Activated CD8-positive, alpha-beta memory T cell treated with anti-CD3 and anti-CD28 coated beads, Interleukin-2, amount 10 ng/mL, durations not matched to agents 7 days and 5 days (primary cell): ENCODE measurements at places on chromosomes 12 and 14. TPM values are rescaled to one million over a fixed set of nuclear protein-coding genes. Genes with fewer than 3 reads are reported as not detected.

The RHNO1 gene
- 49.2 TPM for total RNA-seq

The CPNE6 gene
- total RNA-seq = 0.12 TPM

The ZDHHC22 gene
- not detected for total RNA-seq

The AQP2 gene
- not detected for total RNA-seq

The PLXNC1 gene
- 13.1 TPM for total RNA-seq

The TRIM9 gene
- total RNA-seq = 0.79 TPM

The OR4K15 gene
- total RNA-seq = not detected

The CLEC4C gene
- total RNA-seq = not detected

DNA sequence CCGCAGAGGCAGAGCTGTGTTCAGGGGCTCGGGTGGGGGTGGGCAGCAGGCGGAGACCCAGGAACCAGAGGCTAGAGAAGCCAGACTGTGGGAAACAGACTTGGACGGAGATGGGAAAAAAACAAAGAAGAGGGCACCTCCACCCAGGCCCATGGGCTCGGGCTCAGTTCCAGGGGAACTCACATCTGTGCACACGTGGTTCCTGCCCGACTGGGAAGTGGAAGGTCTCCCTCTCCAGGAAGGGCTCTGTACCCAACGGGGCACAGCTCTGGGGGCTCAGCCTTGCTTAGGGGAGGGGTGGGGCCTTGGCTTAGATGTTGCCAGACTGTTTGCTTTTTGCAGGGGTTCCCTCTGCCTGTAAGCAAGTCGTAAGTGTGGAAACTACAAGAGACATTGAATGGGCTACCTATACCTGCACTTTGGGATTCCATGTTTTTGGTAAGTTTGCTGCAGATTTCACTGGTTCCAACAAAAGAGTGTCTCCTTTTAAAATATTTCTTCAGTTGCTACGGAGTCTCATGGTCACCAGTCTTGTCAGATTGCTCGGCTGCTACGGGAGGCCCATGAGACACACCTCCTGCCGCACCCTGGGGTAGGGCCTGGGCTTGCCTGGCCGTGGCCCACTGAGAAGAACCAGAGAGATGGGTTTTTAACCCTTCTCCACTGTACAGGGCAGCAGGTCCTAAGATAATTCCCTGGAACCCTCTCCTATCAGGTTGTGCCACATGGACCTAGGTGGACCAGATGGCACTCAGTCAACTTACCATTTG is 127.6 kb upstream of the EVL start:
- no peak for DNase-seq

DNA sequence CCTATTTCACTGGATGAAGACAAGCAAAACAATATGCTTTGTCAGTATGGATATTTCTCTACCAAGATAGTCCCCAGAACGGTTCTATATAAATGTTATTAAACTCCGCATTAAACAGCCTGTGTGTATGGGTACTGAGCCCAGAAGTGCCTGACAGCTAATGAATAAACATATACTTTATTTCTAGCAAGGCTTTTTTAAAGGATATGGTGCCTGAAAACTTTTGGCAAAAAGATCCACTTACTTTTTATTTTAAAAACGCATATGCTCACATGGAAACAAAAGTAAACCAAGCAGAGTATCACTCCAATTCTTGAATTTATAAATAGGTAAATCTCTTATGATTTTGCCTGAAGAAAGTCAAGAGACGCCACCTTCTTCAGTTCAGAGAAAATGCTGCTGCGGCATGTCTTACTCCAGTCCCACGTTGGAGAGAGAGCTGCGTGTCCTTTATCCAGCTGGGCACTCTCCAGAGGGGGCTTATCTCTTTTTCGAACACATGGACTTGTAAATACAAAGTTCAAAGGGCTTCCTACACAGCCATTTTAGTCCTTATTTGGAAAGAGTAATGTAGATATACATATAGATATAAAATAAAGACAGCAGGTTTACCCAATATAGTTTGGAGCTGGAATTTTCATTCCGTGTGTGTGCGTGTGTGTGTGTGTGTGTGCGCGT is 264.2 kb downstream of the ADAMTS20 start:
- no peak for DNase-seq

- no peak for DNase-seq
Measured at GRCh38 chr14:100536121-100536510, 51.1 kb downstream of the BEGAIN start.

DNA sequence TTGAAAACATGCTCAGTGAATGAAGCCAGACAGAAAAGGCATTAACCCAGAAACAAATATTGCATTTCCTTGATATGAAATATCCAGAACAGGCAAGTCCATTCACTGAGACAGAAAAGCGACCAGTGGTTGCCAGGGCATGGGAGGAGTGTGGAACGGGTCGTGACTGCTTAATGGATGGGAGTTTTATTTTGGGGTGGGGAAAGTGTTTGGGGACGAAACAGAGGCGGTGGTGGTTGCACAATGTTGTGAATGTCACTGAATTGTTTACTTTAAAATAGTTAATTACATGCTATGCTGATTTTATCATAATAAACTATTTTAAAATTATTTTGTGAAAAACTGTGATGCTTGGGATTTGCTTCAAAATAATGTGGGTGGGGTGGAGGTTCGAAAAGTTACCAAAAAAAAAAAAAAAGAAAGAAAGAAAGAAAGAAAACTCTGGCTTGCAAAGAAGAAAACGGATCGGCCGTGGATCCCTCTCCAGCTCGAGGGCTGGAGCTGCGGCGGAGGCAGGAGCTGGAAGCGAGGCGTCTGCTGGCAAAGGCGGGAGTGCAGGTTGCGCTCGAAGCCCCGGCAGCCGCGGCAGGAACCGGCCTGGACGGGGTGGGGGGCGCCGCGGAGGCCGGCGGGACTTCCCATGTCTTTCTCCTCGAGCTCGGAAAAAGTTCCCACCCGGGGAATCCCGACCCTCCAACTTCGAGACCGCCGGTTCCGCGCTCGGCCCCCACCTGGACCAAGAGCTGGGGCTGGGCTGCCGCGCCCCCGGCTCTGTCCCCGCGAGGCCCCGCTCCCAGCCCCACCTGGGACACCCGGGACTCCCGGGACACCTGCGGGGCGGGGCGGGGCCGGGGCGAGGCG is 524 bp upstream of the P2RX2 start:
- DNase-seq = no peak

DNA sequence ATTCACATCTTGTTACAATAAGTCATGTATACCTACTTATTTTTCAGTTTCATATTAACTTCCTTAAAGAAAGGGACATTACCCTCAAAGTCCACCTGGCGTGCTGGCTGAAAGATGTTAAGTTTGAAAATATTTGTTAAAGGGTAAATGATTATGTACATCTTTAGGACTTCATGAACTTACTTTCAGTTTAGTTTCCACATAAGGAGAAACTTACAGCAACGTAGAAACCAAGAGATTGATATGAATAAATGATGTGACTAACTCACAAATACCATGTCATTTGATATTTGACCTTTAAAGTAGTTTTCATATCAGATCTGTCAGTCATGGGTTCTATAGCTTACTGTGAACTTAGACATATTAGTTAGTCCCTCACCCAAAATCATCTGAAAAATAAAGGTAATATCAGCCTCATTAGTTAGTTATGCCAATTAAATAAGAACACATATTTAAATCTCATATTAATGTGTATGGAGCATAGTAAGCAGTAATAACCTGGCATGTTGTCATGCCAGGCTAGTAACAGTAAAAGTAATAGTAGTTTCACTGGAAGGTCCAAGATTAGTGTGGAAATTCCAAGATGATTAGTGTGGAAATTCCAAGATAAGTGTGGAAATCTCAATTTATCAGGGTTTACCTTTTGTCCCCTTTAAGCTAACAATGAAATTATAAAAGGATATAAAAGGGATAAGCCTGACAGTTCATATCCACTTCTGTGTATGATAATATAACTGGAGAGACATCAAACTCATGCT is 1.9 kb upstream of the CLEC2D start:
- DNase-seq = no peak

DNA sequence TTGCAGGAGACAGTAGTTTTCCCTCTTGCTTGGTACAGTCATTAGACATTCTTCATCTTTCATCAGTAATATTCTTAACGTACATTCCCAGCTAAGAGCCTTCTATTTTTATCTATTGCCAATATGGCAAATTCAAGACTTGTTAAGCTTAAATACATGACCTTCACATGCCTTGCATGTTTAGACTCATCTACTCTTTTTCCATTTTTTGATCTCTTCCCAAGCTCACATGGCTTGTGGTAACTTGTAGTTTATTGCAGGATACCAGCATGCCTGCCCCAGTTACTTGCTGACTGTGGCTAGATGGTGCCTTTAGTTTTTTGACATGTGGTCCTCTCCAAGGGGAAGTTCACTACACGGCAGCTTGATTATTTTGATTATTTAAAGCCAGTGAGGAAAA is 729.0 kb downstream of the SLC6A15 start:
- DNase-seq = no peak

DNA sequence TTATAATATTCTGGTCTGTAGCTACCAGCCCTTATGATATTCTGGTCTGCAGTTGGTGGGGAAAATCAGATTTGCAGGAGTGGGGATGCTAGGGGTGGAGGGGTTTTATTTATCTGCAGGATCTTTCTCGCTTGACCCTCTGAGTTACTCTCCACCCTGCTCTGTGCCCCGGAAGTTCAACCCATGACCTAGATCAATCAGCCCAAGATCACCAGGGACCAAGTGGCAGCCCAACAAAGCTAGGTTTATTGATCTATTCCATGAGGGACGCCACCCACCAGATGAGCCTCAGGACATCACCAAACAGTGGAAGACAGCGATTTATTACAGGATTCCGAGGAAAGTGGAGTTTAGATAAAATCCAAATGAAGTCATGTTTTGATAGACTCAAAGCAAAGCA is 25.8 kb upstream of the C12orf76 start:
- no peak for DNase-seq

- DNase-seq = no peak
Measured at GRCh38 chr14:72855913-72856312, 38.0 kb downstream of the DPF3 start.

- DNase-seq = no peak
Measured at GRCh38 chr14:63893701-63894458, 41.1 kb downstream of the SYNE2 start.

DNA sequence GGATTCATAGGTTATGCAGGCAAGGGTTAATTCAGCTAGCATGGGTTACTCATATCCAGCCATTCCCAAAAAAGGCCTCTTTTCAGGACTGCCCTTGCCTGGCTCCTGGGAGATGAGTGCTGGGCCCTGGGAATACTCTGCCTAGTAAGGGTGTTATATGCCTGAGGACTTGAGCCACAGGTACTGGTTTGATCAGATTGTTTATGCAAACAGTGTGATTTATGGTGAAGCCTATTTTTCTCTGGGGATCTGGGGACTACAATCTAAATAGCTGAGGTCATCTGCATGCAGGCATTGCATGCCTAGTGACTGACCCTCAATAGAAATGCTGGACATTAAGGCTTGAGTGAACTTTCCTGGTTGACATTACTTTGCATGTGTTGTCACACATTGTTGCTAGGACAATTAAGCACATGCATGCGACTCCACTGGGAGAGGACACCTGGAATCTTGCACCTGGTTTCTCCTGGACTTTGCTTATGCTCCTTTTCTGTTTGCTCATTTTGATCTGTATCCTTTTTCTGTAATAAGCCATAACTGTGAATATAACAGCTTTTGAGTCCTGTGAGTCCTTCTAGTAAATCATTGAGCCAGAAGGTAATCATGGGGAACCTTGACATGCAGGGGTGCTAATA is 73.0 kb downstream of the RAD51B start:
- no peak for DNase-seq

GRCh38 chr12:65296508-65297265 is 18.2 kb downstream of the MSRB3 start:
- no peak for DNase-seq

- DNase-seq = no peak
Measured at GRCh38 chr12:91513313-91513712, 330.7 kb upstream of the DCN start.

GRCh38 chr14:68762953-68763764 is 29.7 kb downstream of the ZFP36L1 start:
- no peak for DNase-seq

GRCh38 chr12:54195737-54196347 is 7.1 kb upstream of the SMUG1 start:
- no peak for DNase-seq

- DNase-seq = no peak
Measured at GRCh38 chr12:71795901-71796300, 41.2 kb downstream of the RAB21 start.

GRCh38 chr12:80708259-80708974 is 983 bp downstream of the MYF6 start:
- DNase-seq = no peak
